ENCODE measurements at places on chromosomes 6 and 20.

DNA sequence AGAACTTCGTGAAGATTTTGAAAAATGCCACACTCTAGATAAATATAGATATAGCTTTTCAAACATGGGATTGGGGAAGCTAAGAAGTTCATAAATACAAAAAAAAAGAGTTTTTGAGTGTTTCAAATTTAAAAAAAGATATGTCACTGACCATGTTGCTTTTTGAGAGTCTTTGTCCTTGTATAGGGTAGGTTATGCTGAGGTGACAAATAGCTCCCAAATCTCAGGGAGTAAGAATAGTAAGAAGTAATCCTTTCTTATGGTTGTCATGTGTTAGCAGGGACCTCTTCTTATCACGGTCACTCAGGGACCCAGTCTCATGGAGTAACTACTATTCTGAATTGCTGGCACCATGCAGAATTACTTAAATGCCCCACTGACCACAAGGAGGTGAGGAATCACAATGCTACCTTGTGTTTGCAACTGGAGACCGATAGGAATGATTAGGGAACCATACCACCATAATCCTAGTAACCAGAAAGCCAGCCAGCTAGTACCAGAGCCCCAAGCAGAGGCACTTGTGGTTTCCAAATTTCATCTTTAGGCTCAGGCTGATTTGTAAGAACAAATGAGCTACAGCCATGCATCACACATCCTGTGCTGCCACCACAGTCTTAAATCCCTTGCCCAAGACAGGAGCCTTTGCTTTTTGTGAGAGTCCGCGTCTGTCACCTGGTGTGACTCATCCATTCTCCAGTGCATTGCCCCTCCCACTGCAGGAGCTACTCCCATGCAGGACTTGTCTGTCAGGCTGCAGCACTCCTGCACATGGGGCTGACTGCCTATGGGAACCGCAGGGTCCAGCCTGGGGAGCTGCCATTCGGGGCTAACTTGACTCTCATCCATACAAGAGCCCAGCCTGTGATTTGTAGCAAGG lies 42.4 kb upstream of the ADGRF4 start:
- no peak for DNase-seq

GRCh38 chr6:72522735-72523141 lies 99.1 kb upstream of the KCNQ5 start:
- no peak for DNase-seq

- peak; percentile 77 for DNase-seq
These were observed 25.4 kb downstream of the SLC17A9 start for GRCh38 chr20:62977613-62978560.

DNA sequence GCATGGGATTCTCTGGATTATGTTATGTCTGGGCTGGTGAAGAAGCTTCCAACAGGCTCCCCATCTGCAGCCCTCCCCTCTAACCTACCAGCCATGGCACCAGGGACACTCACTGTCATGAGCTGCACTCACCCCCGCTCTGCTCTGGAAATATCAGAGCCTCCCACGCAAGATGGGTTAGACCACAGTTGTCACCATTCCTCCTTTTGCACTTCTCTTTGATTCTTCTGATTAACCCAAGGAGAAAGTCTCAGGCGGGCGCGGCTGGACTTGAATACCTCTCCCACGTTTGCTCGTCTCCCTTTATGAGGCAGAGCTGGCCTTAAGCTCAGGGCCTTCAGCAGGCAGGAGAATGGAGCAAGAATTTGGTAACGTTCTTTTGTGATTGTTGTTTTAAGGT lies 128.1 kb downstream of the CEBPB start:
- no peak for DNase-seq

GRCh38 chr20:3980260-3981131 lies 34.9 kb downstream of the RNF24 start:
- no peak for DNase-seq

- DNase-seq, result no peak
These were observed 22.9 kb upstream of the NPBWR2 start for GRCh38 chr20:64130271-64130670.

- DNase-seq, result no peak
These were observed 11.5 kb downstream of the PMEPA1 start for GRCh38 chr20:57698116-57698866.

- no peak for DNase-seq
These were observed 86.0 kb upstream of the BHLHE23 start for GRCh38 chr20:63092660-63093215.

DNA sequence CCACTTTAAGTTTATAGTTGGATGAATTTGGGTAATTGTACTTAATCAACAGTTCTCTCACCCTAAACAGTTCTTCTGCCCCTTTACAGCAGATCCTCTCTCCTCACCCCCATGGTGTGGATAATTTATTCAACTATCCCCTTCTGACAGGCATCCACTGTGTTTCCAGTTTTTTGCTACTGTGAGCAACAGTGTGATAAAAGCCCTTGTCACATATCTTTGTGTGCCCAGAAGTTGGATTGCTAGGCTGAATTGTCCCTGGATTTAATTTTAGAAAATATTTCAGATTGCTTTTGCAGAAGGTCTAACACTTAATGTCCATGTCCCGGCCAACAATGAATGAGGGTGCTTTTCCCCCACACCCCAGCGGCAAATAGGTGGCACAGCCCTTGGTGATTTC lies 30.5 kb upstream of the SCUBE3 start:
- no peak for DNase-seq

DNA sequence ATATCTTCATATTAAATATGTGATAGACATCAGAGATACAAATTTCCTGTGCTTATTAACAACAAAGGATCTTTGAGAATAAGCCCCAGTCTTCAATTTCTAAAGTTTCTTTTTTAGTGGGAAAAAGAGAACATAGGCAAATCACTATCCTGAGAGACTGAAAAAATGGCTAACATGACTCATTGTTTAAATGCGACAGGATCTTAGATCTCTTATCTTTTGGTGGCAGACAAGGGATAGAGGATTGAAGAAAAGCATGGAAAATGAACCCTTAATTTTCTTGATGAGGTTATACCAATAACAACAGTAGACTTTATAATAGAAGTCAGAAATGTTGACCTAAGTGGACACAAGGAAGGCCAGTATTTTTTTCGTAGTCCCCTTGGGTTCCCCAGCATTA lies 178.6 kb upstream of the MAP3K7 start:
- DNase-seq, result no peak

GRCh38 chr6:132286298-132287019 lies 114.8 kb downstream of the MOXD1 start:
- DNase-seq, result no peak

GRCh38 chr20:36173451-36173933 lies 19.0 kb downstream of the EPB41L1 start:
- DNase-seq, result no peak

DNA sequence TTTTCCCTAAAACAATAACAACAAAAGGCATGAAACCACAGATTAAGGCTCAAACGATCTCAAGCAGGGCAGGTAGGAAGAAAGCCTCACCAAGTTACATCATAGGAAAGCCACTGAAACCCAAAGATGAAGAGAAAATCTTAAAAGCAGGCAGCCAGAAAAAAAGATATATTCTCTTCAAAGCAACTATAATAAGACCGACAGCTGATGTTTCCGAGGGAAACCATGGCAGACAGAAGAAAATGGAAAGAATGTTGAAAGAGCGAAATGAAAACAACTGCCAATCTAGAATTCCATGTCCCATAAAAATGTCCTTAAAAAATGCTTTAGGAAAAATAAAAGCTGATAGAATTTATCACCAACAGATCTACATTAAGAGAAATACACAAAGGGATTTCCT lies 161.5 kb upstream of the THBS2 start:
- DNase-seq, result no peak

GRCh38 chr6:152746172-152746553 lies 4.4 kb upstream of the VIP start:
- DNase-seq, result no peak

DNA sequence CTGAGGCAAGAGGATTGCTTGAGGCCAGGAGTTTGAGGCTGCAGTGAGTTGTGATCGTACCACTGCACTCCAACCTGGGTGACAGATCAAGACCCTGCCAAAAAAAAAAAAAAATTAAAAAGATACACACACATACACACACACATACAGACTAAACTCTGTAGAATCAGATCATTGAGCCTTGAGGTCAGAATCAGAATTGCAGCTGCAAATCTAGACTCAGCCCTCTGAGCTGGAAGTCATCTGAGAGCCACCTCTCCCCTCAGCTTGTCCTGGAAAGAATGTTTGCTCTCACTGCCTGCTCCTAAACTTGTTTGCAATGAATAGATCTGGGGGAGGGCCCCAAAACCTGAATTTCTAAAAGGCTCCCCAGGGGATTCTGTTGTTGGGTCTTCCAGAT lies 41.4 kb upstream of the ANGPT4 start:
- no peak for DNase-seq

- DNase-seq, result no peak
These were observed 38.2 kb upstream of the PMEPA1 start for GRCh38 chr20:57747861-57748481.

DNA sequence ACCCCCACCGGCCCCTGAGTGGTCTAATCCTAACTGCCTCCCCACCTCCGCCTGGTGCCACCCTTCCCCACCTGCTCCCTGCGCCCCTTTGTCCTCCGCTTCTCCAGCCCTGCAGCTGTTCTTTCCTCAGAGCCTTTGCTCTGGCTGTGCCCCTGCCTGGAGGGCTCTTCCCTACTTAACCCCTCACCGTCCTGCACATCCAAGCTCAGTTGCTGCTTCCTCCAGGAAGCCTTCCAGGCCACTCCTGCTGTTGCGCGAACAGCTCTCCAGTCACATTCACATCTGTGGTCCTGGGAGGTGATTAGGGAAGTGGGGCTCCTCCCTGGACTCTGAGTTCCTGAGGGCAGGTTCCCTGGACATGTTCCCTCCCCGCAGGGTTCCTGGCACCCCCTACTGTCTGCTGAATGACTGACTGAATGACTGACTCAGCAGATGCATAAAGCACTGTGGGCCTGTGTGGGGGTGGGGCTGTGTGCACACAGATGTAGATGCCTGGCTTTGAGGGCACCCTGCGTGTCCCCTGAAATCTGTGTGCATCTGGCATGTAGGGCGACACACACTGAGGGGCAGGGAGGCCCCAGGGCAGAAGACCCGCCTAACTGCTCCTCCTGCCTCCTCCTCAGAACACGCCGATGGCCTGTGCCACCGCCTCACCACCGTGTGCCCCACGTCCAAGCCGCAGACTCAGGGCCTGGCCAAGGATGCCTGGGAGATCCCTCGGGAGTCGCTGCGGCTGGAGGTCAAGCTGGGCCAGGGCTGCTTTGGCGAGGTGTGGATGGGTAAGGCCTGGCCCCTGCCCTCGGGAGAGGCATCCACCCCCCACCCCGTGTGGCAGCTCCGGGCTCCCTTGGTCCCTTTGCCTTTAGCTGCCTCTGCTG lies 51.4 kb downstream of the SRC start:
- DNase-seq, result no peak

DNA sequence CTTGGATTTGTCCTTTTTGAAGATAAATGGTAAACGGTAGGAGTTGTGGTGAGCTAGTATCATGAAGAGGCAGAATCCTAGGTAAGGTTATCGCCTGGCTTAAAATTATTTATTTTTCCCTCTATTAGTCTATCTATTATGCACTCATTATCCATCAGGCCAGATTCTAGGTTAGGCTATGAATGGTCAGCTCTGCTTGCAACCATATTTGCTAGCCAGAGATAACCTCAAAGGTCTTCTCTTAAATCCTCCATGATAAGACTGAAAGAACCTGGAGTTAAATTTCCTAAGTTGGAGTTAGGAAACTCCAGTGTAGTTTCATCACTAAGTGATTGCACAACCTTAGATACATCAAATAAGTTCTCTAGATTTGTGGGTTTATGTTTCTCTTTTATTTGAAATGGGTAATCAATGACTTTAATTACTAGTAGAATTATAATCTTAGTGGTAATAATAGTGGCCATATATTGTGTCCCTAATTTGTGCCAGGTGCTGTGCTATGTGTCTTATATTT lies 302.1 kb upstream of the RUNX2 start:
- DNase-seq, result no peak

GRCh38 chr20:48606841-48607543 lies 220.8 kb downstream of the PREX1 start:
- DNase-seq, result no peak

DNA sequence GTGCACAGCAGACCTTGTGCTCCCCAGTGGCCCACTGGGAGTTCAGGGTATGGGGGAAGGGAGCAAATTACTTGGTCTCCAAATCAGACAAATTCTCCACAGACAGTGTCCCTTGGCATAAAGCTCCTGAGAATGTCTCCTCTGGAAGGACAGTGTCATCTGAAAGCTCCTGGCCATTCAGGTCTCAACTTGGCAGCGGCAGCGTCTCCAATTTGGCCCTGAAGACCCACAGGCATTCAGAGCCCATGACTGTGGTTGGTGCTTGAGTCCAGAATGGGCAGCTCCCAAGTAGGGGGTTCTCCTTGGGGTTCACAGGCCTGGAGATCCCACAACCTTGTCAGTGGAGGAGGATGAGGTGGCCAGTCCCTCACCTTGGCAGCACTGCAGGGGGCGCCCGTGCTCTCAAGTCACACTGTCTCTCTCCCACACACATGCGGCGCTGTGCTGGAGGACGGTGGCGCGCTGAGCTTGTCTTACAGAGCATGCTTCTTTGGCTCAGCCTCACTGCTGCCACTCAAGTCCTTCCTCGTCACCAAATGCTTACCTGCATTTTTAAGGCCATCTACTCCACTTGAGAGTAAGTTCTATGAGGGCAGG lies 20.7 kb downstream of the DYNLRB1 start:
- peak; percentile 44 for DNase-seq

- no peak for DNase-seq
These were observed 70.4 kb downstream of the SLC22A23 start for GRCh38 chr6:3386374-3386857.

DNA sequence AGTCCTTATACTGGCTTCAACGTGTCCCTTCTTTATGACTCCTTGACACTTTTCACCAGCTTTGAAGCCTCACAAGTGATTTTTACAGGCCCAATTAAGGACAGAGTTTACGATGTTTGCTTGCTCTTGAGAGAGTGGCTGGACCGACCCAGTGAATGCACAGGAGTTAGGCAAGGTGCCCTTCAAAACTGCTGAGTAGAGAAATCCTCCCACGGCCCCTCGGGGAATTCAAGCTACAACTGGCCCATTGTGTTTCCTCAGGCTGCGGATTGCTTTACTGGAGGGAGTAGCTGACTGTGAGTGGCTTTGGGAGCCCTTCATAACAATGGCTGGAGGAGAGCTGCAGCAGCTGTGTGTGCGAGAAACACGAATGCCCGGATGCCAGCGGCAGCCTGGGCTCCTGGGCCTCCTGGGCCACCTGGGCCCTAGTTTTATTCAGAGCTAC lies 50.0 kb downstream of the SGK1 start:
- DNase-seq, result no peak
